ENCODE measurements at places on chromosomes 3 and 15.

DNA sequence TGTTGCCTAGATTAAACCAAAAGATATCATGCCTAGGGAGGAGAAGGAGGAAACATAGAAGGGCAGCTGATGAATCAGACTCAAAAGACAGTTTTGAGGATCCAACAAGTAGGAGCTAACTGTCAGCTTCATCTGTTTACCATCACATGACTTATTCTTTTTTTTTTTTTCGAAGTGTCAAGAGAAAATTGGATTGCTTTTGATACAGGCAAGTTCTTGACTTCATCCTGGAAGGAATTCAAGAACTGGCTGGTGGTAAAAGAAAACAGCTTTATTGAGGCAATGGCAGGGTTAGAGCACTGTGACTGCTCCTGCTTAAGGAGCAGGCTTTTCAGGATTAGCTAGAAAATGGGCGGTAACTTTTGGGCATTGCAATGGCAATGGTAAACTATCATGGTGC, 227.5 kb upstream of the KCNMB2 start:
- no peak for DNase-seq

DNA sequence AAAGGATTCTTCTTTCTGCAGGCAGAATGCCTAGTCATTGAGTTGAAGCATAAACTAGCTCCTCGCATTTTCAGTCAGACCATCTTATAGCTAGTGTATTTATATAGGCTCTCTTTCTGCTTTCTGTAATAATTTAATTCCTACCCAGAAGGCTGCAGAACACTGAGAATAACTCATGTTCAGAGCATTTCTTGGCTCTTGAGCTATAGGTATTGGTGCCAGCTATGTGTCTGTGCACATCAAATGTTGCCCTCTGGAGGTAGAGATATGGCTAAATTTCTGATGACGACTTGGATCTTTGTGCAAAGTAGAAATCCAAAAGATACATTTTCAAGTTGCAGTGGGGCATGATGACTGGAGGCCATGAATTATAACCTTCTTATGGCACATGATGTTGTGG, 336.2 kb upstream of the TPM1 start:
- DNase-seq: no peak

DNA sequence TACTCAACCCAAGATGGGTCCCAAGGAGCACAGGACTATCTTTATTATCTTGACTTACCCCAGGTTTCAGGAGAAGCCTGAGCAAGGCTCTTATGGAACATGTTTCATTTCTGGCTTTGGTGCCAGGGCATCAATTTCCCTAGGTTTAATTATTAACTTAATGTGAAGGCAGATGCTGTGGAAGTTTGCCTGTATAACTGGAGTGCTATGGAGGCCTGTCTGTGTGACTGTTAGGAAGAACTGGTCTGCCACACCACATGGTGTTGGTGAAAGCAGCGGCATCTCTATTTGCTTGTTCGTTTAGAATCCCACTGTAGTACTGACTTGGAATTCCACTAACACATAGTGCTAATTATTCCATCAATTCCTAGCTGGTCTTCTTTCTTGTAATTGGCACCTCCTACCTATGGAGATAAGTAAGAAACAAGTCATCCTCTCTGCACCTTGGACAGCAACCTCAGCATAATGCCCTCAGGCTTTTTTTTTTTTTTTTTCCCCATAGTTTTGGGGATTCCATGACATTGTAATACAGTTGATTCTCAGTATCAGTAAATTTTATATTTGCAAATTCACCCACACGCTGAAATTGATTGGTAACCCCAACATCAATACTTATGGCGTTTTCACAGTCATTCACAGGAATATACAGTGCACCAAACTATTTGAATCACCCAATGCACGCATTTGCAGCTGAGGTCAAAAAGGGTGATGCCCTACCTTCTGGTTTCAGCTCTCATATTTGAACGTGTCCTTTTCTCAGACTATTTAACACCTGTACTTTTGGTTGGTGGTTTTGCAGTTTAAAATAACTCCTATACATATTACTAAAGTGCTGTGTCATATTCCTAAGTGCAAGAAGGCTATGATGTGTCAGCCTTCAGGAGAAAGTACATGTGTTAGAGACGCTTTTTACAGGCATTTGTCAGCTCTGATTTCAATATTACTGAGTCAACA, 772.8 kb upstream of the LMCD1 start:
- no peak for DNase-seq

DNA sequence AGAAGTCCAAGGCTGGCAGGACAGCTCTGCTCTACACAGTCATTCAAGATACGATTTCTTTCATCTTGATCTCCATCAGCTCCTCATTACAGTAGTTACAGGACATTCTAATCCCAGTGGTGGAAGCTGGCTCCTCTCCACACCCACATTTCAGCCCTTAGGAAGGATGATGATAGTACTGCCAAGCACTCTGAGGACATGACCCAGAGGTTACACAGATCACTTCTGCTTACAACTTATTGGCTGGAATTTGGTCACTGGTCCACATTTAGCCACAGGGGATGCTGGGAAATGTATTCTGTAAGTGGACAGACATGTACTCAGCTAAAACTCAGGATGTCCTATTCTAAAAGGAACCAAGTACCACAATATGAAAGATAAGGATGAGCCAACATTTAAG, 77.1 kb downstream of the IQCH start:
- no peak for DNase-seq

GRCh38 chr15:63347074-63347857, 34.4 kb downstream of the CA12 start:
- DNase-seq: no peak

DNA sequence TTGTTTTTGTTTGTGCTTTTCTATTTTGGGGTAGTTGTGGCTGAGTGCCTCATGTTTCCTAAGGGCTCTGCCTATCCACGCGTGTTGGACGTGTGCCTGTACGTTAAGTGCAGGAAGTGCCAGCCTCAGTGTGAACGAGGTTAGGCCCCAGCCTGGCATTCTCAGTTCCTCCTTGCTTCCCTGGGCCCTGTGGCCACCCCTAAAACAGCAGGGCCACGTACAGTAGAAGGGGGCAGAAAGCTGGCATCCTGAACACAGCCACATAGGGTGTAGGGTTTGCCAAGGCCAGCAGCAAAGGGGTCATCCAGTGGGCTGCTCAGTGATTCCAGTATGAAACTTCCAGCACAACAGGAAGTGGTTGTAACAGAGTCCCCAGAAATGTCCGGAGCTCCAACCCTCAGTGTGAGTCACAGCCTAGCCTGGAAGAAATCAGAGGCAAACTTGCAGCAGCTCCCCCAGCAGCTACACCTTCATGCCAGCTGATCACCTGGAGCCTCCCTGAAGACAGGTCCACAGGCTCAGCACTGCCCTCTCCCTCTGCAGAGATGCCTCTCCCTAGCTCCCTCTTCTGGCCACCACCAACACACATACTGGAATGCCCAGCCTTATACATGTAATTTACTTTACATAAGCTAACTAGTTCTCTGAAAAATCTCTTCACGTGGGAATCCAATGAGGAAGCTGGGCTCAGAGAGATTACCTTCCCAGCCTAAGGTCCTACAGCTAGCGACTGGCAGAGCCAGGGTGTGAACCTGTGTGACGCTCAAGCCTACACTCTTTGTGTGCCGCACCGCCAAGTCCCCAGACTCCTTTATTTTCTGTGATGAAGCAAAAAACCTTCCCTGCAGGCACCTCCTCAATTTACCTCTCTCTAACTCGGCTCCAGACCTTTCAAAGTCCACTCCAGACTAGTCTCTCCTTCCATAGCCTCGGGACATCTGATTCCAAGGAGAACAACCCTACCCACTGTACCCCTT, 26.6 kb downstream of the ILDR1 start:
- no peak for DNase-seq

DNA sequence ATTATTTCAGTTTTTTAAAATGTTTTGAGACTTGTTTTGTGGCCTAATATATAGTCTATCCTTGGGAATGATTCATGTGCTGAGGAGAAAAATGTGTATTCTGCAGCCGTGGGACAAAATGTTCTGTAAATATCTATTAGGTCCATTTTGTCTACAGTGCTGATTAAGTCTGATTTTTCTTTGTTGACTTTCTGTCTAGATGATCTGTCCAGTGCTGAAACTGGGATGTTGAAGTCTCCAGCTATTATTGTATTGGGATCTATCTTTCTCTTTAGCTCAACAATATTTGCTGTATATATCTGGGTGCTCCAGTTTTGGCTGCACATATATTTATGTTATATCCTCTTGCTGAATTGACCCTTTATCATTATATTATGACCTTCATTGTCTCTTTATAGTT, 85.2 kb downstream of the UBE2E2 start:
- no peak for DNase-seq

DNA sequence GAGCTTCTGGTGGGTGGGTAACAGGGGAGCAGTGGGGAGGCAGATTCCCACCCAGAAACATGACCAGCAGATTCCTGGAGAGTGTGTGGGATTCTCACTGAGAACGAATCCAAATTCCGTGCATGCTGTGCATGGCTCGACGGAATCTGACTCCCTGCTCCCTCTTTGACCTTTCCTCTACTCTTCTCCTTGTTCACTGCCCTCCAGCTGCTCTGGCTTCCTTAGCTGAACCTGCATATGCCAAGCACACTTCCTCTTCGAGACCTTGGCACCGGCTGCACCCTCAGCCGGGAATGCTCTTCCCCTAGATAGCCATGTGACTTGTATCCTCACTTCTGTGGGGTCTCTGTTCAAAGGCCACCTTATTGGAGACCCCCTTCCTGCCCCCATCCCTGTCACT, 6.3 kb downstream of the INSYN1 start:
- DNase-seq: no peak

DNA sequence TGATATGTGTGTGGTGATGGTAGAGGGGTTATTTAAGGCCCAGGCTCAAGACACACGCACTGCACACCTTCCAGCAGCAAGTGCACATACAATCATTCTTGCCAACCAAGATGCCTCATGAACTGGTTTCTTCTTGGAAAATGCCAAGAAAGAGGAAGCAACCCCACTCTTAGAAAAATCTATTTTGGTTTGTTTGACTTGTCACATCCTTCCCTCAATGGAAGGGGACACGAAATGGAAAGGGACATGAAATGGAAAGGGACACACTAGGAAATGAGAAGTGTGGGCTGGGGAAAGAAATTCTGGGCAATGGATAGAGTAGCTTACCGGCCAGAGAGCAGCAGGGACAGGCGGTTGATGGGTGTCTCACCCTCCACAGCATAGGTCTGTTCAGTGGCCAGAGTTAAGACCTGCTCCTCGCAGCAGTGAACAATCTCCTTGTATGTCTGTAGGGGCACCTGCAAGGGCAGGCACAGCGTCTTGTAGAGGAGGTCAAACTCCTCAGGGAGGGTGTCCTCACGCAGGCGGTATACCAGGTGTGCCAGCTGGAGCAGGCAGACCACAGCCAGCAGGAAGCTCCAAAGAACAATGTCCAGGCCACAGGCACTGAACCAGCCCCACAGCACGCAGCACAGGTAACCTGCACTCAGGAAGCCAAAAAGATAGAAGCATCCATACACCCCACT, 640 bp downstream of the POPDC2 start:
- DNase-seq: no peak

- no peak for DNase-seq
Observed at GRCh38 chr3:49700453-49701128, 11.2 kb downstream of the RNF123 start.

- no peak for DNase-seq
Observed at GRCh38 chr3:183027276-183027675, 46.9 kb upstream of the DCUN1D1 start.

DNA sequence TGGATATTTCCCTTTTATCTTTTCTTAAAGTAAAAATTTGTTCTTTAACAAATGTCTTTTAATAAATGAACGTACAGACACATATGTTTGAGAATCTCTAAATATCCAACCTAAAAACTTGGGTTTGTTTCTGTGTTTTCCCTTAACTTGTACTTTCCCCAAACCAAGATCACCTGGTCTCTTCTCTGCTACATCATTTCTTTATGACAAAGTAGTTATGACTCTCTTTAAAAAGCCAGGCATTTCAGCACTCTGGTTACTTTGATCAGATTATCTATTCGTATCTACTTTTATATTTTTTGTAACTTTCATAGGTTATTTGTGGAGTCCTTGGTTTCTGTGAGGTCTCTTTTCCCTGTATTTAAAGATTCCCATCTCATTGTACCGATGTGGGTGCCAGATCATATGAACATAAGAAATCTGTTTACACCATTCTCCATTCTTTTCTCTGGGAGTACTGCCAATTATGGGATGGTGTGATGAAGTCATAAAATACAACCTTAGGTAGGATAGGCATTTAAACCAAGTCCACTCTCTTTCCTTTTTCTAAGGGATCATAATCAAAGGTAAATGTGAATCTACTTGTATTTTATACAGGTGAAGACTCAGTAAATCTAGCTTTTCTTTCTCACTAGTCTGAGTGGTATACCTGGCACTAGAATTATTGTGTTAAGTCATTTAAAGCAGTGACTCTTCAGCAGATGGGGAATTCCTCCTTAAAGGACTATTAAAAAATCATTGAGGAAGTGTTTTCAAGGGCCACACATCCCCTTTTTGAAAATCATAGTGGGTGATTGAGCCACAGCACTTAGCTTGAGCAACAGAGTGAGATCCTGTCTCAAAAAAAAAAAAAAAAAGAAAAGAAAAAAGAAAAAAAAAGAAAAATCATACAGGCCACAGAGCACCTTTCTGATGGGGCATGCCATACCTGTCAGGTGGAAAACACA, 12.4 kb upstream of the NFKBIZ start:
- no peak for DNase-seq

All from stimulated activated CD4-positive, alpha-beta T cell treated with anti-CD3 and anti-CD28 coated beads, Interleukin-15, amount 100 ng/mL, for 1 hour (primary cell).